ENCODE measurements at places on chromosomes 6 and 20.

DNA sequence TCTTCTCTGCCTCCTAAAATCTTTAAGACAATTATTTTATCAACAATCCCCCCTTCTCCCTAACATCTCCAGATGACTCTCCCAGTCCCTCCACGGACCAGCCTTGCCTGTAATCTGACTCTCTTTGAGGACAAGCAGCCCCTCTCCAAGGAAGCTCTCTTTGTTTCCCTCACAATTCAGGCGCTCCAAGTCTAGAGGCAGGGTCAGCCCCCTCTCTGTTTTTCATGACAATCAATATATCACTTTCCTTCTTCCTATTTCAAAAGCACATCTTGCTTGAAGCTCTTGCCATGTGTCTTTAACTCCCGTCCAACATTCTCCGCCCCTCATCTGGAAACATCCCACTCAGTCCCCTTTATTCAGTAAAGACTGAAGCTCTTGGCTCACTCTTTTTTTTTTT, 393.4 kb upstream of the SULF2 start:
- no peak for DNase-seq

- no peak for DNase-seq
These were observed 3.2 kb downstream of the SLC2A12 start for GRCh38 chr6:134049176-134049575.

GRCh38 chr20:19378058-19378457, 165.6 kb downstream of the SLC24A3 start:
- no peak for DNase-seq

DNA sequence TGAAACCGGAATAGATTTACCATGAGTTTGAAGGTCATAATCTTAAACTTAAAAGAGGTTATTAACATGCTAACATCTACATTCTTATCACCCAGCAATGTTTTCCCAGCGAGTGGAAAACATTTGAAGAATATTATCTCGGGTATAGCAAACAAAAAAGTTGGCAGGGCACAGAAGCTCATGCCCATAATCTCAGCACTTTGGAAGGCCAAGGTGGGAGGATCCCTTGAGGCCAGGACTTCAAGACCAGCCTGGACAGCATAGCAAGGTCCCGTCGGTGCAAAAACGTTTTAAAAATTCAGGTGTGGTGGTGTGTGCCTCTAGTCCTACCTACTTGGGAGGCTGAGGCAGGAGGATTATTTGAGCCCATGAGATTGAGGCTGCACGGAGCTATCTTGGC, 213.5 kb downstream of the MANEA start:
- no peak for DNase-seq

DNA sequence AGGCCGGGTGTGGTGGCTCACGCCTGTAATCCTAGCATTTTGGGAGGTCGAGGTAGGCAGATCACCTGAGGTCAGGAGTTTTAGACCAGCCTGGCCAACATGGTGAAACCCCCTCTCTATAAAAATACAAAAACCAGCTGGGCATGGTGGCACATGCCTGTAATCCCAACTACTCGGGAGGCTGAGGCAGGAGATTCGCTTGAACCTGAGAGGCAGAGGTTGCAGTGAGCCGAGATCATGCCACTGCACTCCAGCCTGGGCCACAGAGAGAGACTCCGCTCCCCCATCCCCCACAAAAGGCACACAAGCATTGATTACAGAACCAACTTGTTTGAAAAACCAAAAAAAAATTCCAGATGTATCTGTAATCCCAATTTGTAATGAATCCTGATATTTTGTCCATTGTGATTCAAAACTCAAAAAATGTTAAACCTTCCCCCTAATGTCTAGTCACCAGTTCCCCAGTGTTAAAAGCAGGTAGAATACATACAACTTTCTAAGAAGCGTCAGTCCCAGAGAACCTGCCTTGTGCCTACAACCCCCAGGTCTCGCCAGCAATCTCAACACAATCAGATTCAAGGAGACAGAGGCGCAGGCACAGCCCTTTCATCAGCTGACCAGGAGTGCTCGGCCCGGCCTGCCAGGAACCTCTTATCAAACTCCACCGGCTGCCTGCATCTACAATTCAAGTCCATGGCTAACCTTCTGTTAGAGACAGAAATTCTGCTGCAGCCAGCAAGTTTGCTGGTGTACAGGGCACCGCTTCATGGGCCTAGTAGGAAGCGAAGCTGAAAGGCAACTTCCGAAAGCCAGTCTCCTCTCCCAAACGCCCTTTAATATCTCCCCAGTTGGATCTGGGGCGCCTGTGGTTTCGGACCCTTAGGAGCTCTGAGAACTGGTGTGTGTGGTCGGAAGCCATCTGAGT, 2.1 kb downstream of the EZR start:
- no peak for DNase-seq

- no peak for DNase-seq
These were observed 80.9 kb upstream of the TOX2 start for GRCh38 chr20:43833511-43834395.

DNA sequence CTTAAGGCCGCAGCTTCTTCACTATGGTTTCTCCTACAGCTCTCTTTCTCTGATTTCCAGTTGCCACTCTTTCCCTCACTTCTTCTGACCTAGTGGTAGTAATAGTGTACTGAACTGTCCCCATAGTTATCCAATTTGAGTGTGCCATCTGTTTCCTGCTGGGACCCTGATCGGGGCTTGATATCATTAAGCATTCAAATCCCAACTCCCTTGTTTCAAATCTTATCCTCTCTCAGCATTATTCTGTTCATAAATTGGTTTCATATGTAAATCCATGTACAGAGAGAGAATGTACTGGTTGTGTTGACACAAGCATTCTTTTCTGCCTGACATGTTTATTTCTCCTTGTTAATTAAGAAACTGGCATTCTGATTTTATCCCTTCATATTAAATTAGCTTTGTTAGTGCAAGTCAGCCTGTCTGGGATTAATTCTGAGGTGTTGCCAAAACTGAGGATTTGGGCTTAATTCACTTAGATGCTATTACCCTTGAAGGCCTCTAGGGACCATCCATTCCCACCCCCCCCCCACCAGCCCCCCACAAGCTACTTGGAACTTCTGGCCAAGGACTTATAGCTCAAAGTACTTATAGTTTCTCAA, 84.6 kb upstream of the PROKR2 start:
- DNase-seq, result no peak

DNA sequence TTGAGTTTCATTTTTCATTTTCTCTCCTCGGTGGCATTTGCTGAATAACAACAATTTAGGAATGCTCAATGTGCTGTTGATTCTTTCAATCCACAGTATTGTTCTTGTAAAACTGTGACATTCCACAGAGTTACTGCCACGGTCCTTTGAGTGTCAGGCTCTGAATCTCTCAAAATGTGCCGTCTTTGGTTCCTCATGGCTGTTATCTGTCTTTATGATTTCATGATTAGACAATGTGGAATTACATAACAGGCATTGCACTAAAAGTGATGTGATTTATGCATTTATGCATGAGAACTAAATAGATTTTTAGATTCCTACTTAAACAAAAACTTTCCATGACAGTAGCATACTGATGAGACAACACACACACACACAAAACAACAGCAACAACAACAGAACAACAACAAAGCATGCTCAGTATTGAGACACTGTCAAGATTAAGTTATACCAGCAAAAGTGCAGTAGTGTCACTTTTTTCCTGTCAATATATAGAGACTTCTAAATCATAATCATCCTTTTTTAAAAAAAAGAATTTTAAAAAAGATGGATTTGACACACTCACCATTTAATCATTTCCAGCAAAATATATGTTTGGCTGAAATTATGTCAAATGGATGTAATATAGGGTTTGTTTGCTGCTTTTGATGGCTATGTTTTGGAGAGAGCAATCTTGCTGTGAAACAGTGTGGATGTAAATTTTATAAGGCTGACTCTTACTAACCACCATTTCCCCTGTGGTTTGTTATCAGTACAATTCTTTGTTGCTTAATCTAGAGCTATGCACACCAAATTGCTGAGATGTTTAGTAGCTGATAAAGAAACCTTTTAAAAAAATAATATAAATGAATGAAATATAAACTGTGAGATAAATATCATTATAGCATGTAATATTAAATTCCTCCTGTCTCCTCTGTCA, 88.1 kb downstream of the SNAP25 start:
- DNase-seq, result peak; percentile 48

GRCh38 chr6:63904650-63905248, 269.1 kb downstream of the PHF3 start:
- DNase-seq, result no peak

DNA sequence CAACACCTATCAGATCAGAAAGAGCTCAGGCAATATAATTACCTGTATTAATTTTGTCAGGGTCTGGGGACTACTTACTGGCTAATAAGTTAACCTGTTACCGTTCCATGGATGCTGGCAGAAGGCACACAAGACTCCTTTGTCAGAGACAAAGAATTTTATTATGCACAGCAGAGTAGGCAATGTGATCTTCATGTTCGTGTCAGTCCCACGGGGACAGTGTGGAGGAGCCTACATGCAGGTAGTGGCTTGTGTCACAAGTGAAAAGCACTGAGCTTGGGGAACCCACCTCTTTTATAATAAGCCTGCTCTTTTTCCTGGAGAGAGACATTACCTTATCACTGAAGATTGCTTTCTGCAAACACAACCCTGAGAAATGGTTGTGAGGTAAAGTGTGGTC, 96.9 kb downstream of the CD164 start:
- no peak for DNase-seq

GRCh38 chr6:128723667-128724066, 159.3 kb upstream of the LAMA2 start:
- no peak for DNase-seq

GRCh38 chr20:47453167-47453782, 48.4 kb upstream of the NCOA3 start:
- peak; percentile 21 for DNase-seq

- no peak for DNase-seq
These were observed 71.4 kb downstream of the LRRC1 start for GRCh38 chr6:53866226-53866625.

GRCh38 chr6:63572747-63573075, 431 bp downstream of the LOC128125822 start:
- DNase-seq, result no peak

DNA sequence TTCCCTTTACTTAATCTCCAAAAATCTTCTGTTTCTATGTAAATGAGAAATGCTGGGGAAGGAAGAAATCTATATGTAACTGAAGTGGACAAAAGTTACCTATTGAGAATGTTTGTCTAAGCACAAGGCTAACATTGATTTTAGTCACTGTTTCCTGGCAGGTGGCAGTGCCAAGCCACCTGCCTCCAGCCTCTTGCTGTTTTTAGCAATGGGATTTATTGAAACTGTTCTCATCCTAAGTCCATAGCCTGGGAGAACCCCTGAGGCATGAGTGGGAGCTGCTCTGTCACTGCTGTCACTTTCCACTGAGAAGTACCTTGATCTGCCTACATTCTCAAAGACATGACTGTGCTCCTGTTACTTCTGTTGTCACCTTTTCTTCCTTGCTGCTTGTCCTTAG, 14.7 kb downstream of the ENPP3 start:
- no peak for DNase-seq

- DNase-seq, result peak; percentile 52
These were observed 38.7 kb downstream of the GNAS start for GRCh38 chr20:58891086-58891717.

DNA sequence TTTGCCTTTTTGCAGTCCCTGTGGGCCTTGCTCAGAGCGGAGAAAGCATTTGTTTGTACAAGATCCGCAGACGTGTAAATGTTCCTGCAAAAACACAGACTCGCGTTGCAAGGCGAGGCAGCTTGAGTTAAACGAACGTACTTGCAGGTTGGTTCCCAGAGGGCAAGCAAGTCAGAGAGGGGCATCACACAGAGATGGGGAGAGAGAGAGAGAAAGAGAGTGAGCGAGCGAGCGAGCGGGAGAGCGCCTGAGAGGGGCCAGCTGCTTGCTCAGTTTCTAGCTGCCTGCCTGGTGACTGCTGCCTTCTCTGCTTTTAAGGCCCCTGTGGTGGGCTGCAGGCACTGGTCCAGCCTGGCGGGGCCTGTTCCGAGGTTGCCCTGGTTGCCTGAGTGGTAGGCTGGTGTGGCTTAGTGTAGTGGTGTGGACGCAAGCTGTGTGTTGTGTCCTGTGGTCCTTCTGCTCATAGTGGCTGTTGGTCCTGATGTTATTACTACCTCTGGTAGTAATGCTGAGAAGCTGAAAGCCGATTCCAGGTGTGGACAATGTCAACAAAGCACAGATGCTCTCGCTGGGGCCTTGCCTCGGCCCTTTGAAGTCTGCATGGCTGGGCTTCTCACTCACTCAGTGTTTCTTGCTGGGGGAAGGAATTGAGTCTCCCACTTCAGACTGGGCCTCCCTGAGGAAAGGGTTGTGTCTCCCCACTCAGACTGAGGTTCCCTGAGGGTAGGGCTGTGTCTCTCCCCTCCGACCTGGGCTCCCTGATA, 12.1 kb downstream of the VEGFA start:
- no peak for DNase-seq

Measured in amniotic stem cell (primary cell).